ENCODE measurements at places on chromosomes 1 and 21. TPM values are rescaled to one million over a fixed set of nuclear protein-coding genes. Genes with fewer than 3 reads are reported as not detected.

Gene PRRX1
- not detected for total RNA-seq

Gene CELF3
- not detected for total RNA-seq

Gene RGS16
- 9.7 TPM for total RNA-seq

Gene RGL1
- 1.7 TPM for total RNA-seq

Gene CLDN8
- not detected for total RNA-seq

Gene NCF2
- total RNA-seq: 4.4 TPM

Gene C8B
- total RNA-seq: not detected

Gene GART
- 196 TPM for total RNA-seq

Gene PKP1
- not detected for total RNA-seq

Gene HMCN1
- 0.06 TPM for total RNA-seq

Gene ZNF695
- total RNA-seq: 0.15 TPM

Gene RCAN3
- 38.6 TPM for total RNA-seq

Gene CD58
- 40.5 TPM for total RNA-seq

Gene FAM72B
- 22.9 TPM for total RNA-seq

Gene PADI1
- not detected for total RNA-seq

Gene LPGAT1
- 18.7 TPM for total RNA-seq

Gene BRINP3
- total RNA-seq: not detected

Gene MAP1LC3C
- total RNA-seq: not detected

Gene CELA3B
- total RNA-seq: not detected

Gene PFDN2
- total RNA-seq: 72.1 TPM

Gene ELAPOR1
- 3.9 TPM for total RNA-seq

Gene PRAMEF14
- total RNA-seq: not detected

Gene RHOU
- total RNA-seq: 2.1 TPM

Gene VCAM1
- total RNA-seq: not detected

Gene MTARC1
- 0.11 TPM for total RNA-seq

Gene PIK3R3
- total RNA-seq: 2.2 TPM

Gene SEMA6C
- 5.4 TPM for total RNA-seq

Gene C1orf105
- 0.37 TPM for total RNA-seq

Gene TNFSF4
- total RNA-seq: 2.5 TPM

Gene LCE3E
- total RNA-seq: not detected

Gene CLCA2
- not detected for total RNA-seq

Gene CXADR
- 0.37 TPM for total RNA-seq

Gene RGS4
- total RNA-seq: not detected

Gene TMIGD3
- total RNA-seq: 0.41 TPM

Gene C2CD4D
- total RNA-seq: 5.6 TPM

Gene DMRTA2
- total RNA-seq: not detected

Gene TFF2
- not detected for total RNA-seq

Gene OR6Y1
- not detected for total RNA-seq

Gene VPS13D
- 30.4 TPM for total RNA-seq

Gene MSH4
- total RNA-seq: 0.32 TPM

Gene EVI5
- total RNA-seq: 7.7 TPM

Gene BEST4
- total RNA-seq: 0.97 TPM

Gene GPR153
- total RNA-seq: 0.40 TPM

Gene WNT9A
- 0.09 TPM for total RNA-seq

Gene TTC39A
- total RNA-seq: not detected

Gene GBP7
- total RNA-seq: not detected

Gene DENND2C
- total RNA-seq: 1.0 TPM

Gene AXDND1
- total RNA-seq: not detected

Gene CD1B
- total RNA-seq: not detected

Gene NR0B2
- not detected for total RNA-seq

Gene GREM2
- total RNA-seq: 3.4 TPM

Gene NBPF4
- total RNA-seq: not detected

Gene AVPR1B
- total RNA-seq: not detected

Gene BSND
- total RNA-seq: 0.05 TPM

All from activated T-helper 17 cell treated with anti-CD3 and anti-CD28 coated beads, Interleukin-2, amount 50 U/mL, for 72 hours (primary cell).